ENCODE measurements at places on chromosomes 1 and 21. TPM values are rescaled to one million over a fixed set of nuclear protein-coding genes. Genes with fewer than 3 reads are reported as not detected.

Gene NGF
- 1.3 TPM for total RNA-seq

Gene TDRKH
- total RNA-seq, result 14.1 TPM

Gene LCE3D
- not detected for total RNA-seq

Gene FCAMR
- total RNA-seq, result not detected

Gene OR2T11
- not detected for total RNA-seq

Gene BCL2L15
- total RNA-seq, result 0.03 TPM

Gene OR4F29
- total RNA-seq, result not detected

Gene PMVK
- 77.6 TPM for total RNA-seq

Gene PSRC1
- total RNA-seq, result 67.0 TPM

Gene DIRAS3
- not detected for total RNA-seq

Gene SYT2
- total RNA-seq, result not detected

Gene CLDN17
- total RNA-seq, result not detected

Gene FMO3
- not detected for total RNA-seq

DNA sequence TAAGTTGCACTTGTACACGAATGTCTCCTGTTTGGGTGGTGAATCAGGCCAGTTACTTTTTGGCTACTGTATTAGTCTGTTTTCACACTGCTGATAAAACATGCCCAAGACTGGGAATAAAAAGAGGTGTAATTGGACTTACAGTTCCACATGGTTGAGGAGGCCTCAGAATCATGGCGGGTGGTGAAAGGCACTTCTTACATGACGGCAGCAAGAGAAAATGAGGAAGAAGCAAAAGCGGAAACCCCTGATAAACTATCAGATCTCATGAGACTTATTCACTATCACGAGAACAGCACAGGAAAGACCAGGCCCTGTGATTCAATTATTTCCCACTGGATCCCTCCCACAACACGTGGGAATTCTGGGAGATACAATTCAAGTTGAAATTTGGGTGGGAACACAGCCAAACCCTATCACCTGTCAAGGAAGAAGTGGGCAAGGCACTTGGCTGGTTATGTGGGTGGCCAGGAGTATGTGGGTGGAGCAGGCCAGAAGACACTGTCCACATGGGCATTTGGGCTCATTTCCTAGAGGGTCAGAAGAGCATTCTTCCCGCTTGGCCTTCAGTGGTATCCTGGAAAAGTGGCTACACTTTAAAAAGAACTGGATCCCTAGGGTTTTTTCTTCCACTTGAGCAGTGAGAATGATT lies 228.8 kb downstream of the HHAT start:
- no peak for DNase-seq

- no peak for DNase-seq
These were observed 6.3 kb upstream of the TENT5C start for GRCh38 chr1:117599286-117600221.

GRCh38 chr1:183699616-183700160 lies 46.6 kb upstream of the APOBEC4 start:
- DNase-seq, result no peak

DNA sequence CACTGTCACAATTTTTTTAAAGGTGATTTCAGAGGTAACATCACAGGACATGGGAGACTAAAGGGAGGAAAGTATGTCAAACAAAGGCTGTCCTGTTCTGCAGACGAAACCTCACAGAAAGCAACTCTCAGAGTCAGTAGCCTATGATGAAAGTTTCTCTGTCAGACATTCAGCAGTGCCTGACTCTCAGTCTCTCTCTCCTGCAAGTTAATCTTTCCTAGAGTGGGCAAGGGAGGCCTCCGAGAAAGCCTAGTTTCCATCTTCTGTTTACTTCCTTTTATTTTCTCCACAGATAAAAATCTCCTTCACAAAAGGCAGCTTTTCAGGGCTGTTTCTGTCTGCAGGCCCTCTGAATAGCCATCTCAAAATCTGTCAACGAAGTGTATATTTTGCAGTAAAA lies 24.9 kb upstream of the FMO2 start:
- no peak for DNase-seq

DNA sequence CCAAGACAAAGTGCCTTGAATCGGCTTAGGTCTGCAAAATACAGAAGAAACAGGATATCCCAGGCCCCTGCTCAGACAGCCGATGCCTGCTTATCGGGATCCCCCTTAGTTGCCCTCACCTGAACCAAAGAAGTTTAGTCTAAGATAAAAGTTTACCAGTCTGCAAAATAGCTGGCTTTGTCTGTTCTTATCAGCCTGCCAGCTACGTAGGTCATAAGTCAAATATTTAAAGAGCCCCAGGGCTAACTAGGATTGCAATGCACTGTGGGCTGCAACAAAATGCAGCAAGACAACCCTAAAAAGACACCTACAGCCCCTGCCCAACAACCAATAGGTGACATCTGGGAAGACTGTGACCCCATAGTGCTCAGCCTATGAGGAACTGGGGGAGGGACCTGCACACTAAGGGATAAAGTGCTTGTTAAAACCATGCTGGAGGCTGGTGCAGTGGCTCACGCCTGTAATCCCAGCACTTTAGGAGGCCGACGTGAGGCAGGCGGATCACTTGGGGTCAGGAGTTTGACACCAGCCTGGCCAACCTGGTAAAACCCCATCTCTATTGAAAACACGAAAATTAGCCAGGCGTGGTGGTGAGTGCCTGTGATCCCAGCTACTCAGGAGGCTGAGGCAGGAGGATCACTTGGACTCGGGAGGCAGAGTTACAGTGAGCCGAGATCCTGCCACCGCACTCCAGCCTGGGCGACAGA lies 27.4 kb downstream of the LRRC3 start:
- DNase-seq, result no peak

DNA sequence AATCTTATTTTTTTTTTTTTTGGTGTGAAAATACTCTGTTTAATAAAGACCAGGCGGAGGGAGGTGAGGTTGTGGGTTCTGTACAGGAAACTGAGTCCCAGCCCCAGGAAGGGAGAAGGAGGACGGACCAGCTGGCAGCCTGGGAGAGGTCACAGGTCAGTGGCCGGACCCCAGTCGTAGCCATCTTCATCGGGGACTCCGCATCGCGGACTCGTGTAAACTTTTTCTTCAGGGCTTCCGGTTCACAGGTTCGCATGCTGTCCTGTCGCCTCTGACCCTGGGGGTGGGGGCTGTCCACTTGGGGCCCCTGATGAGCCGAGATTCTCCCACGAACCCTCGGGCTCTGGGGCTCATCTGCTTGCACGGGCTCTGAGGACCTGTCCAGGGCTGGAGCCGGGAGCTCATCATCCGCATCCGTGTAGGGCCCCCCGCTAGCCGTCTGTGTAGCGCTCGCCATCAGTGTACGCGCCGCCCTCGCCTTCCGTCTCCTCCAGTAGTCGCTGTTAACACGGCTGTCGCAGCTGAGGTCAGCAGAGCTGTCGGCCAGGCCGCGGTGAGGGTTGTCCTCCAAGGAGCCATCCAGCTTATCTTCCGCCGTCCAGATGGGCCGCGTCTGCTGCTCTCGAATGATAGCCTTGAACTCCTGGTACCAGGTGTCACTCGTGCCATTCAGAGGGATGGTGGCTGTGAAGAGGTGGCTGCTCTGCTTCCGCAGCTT lies 975.7 kb upstream of the PRMT6 start:
- no peak for DNase-seq

GRCh38 chr21:27363719-27364477 lies 397.0 kb upstream of the ADAMTS5 start:
- no peak for DNase-seq

- no peak for DNase-seq
These were observed 126.0 kb downstream of the NR5A2 start for GRCh38 chr1:200153277-200154055.

- DNase-seq, result no peak
These were observed 369 bp upstream of the ZYG11B start for GRCh38 chr1:52725903-52726264.

DNA sequence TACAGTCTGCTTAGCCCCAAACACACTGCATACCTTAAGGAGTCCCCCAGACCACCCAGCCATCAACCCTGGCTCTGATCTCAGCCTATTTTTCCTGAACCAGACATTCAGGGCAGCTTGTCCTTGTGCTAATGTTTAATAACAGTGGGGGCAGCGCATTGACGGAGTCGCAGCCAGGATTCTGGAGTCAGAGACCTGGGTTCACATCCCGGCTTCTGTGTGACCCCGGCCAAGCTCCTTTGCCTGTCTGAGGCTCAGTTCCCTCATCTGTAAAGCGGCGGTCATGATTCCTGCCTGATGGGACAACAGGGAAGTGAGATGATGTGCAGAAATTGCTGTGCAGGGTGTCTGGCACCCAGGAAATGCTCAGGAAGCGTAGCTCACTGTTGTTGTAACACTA lies 63.1 kb downstream of the MATN1 start:
- no peak for DNase-seq

GRCh38 chr1:43912607-43913006 lies 21.0 kb upstream of the ARTN start:
- DNase-seq, result peak; percentile 64
